Spleen (tissue), 13 donors: ENCODE measurements at places on chromosomes 6 and 20.

GRCh38 chr20:34892671-34893070 lies 16.3 kb downstream of the ACSS2 start:
- DNase-seq, result no peak

DNA sequence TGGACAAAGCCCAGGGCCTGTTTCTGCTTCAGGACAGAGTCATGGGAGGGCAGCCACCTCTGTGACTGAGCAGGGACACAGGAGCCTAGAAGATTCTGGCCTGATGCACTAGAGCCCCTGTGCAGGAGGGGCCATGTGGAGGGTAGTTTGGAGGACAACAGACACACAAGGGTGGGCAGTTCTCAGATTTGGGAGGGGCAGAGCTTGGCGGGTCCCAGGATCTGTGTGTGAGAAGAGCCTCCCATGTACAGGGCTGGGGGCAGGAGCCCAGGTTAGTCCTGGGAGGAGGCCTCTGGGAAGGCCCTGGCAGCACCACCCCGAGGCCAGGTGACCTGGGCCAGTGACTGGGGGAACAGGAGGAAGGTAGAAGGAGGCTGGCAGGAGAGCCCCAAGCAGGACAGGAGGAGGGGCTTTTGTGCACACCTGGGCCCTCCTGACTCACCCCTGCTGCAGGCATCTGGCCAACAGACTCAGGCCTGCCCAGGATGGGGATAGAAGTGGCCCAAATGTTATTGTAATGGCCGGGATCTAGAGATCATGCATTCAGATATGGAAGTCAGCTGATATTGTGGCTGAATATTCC lies 1.4 kb upstream of the ULBP3 start:
- peak; percentile 78 for DNase-seq

GRCh38 chr6:163688739-163689362 lies 274.3 kb downstream of the QKI start:
- no peak for DNase-seq

- no peak for DNase-seq
Measured at GRCh38 chr6:137734875-137735182, 132.2 kb upstream of the TNFAIP3 start.

DNA sequence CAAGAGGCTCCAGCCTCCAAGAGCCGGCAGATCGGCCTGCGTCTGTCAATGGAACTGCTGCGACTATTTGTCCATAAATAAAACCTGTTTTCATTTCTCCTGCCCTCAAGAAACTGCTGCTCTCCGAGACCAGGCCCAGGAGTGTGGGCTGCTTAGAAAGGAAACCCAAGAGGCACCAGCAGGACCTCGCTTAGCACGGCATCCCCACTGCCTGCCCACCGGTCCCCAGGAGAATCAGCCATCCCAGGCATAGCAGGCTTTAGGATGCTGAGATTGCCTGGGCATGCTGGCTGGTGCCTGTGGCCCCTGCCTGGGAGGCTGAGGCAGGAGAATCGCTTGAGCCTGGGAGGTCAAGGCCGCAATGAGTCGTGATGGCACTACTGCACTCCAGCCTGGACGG lies 17.6 kb downstream of the NTSR1 start:
- no peak for DNase-seq

DNA sequence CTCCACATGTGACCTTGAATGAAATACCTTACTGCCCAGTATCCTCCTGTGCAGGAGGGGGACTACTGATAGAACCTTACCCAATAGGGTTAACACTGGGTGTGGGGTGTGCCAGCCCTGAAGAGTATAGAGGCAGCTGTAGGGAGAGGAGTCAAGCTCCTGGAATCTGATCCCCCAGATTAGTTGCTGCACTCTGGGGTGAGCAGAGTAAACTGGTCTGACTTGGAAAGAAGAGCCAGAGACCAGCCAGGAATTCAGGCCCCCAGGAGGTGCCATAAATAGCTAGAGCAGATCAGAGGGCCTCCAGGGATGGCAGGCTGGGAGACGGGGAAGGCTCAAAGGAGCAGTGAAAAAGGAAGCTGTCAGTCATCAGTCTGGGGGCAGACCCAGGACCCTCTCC lies 3.5 kb upstream of the APOBEC2 start:
- no peak for DNase-seq

DNA sequence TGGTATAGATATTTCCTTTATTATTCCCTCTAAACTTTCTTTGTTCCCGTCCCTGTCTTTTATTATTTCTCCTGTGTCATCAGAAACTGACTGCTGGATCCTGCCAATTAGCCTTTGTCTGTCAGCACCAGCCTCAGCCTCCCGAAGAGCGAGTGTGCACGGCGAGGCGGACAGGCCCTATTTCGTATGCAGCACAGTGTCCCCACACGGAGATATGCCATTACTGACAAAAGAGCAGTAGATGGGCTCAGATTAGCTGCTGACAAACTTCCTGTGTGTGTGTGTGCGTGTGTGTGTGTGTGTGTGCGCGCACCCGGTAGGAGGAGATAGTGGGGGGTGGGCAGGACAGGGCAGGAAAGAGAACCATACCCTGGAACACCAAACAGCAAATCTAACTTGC lies 99.5 kb upstream of the ZFP64 start:
- no peak for DNase-seq

DNA sequence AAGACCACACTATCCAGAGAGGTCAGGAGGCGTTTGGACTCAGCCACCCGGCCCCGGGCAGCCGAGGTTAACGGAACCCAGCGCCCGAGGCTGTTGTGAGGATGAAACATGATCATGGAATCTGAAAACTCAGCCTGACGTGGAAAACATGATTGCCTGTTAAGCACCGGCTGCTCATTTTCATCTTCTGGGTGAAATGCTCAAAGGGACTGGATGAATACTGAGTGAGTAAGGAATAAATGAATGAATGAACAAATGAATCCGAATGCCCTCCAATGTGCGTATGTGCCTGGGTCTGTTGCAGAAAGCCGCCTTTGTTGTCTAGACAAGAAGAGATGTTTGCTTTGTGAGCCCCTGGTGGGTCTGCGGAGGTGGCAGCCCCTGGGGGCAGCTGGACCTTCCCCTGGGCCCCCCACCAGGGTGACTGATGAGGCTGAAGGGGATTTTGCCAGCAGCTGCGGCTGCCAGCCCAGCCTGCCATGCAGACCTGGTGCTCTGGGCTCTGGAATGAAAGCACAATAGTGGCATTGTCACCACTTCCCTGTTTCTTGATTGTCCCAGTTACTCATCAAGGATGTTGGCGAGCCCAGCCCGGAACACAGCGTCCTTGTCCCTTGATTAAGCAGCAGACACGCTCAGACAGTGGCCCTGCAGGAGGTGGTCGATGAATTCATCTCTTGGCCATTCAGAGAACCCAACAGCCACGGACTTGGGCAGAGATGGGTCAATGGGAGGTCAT lies 211.1 kb downstream of the ANKRD60 start:
- peak; percentile 72 for DNase-seq

DNA sequence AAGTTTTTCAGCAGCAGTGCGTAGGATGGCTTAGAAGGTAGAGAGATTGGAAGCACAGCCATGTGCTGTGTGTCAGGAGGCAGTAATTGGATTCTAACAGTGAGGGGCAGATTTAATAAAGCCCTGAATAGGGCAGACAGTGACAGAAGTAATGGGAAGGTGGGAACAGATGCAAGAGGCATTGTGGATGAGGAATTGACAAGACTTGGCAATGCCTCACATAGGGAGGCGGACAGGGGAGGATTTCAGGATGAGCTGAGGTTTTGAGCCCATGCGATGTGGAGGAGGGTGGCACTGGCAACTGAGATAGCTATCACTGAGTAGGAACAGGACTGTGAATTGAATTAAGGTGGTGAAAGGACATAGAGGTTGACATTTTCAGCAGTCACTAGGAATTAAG lies 262.2 kb upstream of the FLRT3 start:
- no peak for DNase-seq

GRCh38 chr6:48613231-48613949 lies 502.4 kb upstream of the PTCHD4 start:
- DNase-seq, result no peak

DNA sequence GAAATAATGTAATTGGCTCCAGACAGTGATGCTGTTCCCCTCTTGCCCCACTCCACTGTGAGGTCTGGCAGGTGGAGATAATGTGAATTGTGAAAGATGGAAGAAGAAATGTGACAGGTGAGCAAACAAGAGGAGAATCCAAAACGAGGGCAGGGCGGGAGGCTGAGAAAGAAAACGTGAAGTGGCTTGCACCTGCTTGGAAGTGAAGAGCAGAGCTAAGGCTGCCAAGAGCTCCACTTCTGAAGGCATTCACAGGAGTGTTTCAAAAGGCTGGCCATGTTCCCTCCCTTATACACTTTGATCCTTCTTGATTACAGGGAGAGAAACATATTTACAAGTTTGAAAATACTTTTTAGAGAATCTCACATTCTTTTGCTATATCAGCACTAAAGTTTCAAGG lies 359.4 kb downstream of the EPHA7 start:
- DNase-seq, result no peak

DNA sequence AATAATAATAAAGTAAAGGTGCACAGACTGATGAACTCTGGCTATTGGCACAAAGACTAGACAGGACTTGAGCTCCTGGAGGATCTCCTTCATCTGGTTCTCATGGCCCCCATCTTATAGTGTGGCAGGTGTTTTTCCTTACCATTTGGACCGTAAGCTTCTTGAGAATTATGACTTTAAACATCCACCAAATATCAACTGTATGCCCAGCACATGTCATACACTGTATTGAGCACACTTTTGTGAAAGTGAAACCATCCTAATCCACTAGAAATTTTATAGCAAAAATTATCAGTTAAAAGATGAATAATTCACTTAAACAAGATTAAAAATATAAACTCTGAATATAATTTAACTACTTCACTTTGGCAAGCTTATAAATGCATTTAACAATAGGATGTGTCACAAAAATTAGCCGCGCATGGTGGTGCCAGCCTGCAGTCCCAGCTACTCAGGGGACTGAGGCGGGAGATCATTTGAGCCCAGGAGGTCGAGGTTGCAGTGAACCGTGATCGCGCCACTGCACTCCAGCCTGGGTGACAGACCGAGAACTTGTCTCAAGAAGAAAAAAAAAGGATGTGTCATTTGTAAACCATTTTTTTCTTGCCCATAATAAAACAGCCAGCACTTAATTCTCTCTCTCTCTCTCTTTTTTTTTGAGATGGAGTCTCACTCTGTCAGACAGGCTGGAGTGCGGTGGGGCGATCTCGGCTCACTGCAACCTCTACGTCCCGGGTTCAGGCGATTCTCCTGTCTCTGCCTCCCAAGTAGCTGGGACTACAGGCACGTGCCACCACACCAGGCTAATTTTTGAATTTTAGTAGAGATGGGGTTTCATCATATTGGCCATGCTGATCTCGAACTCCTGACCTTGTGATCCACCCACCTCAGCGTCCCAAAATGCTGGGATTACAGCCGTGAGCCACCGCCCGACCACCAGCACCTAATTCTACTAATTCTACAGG lies 9.1 kb downstream of the HIVEP2 start:
- DNase-seq, result peak; percentile 85

DNA sequence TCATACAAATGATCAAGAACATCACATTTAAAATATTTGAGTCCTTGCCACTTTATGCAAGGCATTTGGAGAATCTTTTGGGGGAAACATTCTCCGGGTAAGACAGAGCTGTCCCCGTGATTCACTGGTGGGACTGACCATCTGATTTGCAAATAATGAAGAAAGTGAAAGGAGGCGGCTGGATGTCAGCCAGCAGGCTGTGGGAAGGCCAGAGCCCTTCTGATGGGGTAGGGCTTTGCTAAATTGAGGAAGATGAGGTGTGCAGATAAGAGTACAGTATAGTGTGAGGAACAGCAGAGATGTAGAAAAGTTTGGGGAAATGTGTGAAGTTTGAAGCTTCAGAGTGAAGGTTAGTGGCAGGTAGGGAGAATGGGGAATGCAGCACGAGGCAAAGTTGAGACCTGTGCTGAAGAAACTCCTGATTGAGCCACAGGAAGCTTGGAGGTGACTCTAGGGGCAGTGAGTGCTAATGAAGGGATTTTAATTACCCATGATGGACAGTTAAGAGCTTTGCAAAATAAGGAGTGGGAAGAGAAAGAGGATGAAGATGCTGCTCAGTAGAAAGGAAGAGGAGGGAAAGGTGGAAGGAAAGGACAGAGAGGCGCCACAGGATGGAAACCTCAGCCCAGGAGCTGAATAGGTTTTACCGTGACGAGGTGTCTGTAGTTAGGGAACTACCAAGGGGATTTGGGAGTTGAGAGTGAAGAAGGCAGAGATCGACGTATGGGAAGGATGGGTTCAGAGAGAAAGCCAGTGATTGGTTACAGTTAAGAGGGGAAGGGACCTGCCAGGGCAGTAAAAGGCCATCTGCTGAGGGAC lies 68.7 kb downstream of the SNX9 start:
- DNase-seq, result no peak

DNA sequence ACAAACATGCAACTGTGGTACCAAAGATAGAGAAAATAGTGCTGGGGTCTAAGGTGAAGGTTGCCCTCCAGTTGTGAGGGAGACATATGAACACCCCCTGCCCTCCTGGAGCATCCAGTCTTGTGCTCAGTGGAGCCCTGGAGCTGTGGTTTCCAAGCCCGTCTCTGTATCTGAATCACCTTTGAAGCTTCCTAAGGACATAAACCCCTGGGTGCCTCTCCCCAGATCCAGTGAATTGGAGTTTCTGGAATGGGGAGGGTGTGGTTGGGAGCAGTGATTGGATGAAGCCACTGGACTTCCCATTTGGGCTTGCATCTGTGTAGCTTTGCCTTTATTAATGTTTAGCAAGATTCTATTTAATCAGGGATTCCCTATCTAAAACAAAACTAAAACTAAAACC lies 22.4 kb upstream of the E2F3 start:
- no peak for DNase-seq

- no peak for DNase-seq
Measured at GRCh38 chr20:36181934-36182603, 27.5 kb downstream of the EPB41L1 start.

DNA sequence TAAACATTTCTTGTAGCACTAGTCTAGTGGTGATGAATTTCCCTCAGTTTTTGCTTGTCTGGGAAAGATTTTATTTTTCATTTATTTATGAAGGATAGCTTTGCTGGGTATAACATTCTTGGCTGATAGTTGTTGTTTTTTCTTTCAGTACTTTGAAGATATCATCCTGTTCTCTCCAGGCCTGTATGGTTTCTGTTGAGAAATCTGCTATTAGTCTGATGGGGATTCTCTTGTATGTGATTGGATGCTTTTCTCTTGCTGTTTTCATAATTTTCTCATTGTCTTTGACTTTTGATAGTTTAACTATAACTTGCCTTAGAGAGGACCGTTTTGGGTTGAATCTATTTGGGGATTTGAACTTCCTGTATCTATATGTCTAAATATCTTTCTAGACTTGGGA lies 207.1 kb downstream of the PACRG start:
- DNase-seq, result no peak

- DNase-seq, result no peak
Measured at GRCh38 chr6:106751501-106752252, 122.3 kb downstream of the QRSL1 start.

GRCh38 chr20:51400051-51400926 lies 142.2 kb downstream of the NFATC2 start:
- peak; percentile 84 for DNase-seq

DNA sequence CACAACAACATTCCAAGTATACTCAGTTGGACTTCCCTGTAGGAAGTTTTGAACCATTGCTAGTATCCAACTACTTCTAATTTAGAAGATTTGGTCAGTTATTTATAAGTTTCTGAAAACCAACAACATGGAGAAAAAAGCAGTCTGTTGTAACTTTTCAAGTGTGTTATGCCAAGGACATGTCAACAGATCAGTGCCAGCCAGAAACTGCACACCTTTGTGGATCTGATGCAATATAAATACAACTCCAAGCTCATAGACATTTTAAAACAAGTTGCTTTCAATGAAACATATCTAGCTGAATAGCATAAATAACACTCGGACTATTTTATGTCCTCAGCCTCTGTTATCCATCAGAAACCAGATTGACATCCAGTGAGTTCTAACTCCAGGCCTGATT lies 58.3 kb upstream of the CARMIL1 start:
- DNase-seq, result no peak

GRCh38 chr6:85506441-85507093 lies 56.7 kb downstream of the NT5E start:
- no peak for DNase-seq
